PC-3 (cell line): ENCODE measurements at places on chromosomes 5 and 9. TPM values are rescaled to one million over a fixed set of nuclear protein-coding genes. Genes with fewer than 3 reads are reported as not detected.

CTXN3 gene
- total RNA-seq, result not detected in 2 replicates

DNA sequence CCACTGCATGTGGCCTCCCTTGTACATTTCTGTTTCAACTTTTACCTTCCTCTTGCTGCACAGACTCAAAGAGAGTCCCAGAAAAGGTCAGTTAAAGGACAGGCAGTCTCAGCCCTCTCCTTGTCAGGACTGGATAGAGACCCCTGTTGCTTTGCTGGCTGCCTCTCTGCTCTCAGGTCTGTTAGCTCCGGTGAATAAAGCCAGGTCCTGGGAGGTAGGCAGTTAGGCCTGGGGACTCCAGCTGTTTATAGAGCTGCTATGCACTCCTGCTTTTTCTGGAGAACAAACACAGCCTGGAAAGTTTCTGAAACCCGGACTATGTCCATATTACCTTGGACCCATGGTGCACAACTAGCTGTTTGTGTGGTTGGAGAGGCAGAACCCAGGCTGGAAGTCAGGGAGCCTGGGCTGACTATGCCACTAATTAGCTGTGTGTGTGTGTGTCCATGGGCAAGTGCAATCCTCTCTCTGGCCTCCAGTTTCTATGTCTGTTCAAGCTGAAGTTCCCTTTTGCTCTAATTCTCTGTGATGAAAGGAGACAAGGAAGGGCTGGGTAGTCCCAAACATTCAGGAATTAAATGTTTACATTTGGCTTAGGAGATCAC, 42.9 kb downstream of the GLRA1 start:
- no peak for DNase-seq

- DNase-seq, result peak; percentile 66
Observed at GRCh38 chr9:36873247-36873875, 160.7 kb downstream of the PAX5 start.

GRCh38 chr5:38660194-38660668, 103.8 kb upstream of the LIFR start:
- DNase-seq, result peak; percentile 98

DNA sequence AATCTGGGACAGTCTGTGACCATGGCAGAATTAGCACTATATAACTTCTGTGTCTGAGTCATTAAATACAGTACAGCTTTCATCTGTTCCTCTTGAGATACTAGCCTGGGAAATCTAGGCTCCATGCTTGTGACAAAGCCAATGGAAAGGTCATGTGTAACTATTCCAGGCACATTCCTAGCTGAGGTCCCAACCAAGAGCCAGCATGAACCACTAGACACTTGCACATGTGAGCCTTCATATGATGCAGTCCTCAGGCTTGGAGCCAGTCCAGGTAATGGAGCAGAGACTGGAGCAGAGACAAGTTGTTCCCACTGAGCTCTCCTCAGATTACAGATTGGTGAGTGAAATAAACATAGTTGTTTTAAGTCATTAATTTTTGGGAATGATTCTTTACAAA, 412.4 kb upstream of the ZNF462 start:
- DNase-seq, result no peak

- no peak for DNase-seq
Observed at GRCh38 chr9:82356871-82357270, 368.3 kb downstream of the SPATA31D1 start.
